Breast epithelium (tissue), 4 donors: ENCODE measurements at places on chromosomes 11 and 22. TPM values are rescaled to one million over a fixed set of nuclear protein-coding genes. Genes with fewer than 3 reads are reported as not detected.

GRCh38 chr11:35664977-35665441 is 2.4 kb downstream of the TRIM44 start:
- H3K4me3 ChIP-seq: no peak overlapping the region
- H3K4me1 ChIP-seq: no peaks in the 10 kb centered on the region
- H3K36me3 ChIP-seq: no peaks in the 10 kb centered on the region

DNA sequence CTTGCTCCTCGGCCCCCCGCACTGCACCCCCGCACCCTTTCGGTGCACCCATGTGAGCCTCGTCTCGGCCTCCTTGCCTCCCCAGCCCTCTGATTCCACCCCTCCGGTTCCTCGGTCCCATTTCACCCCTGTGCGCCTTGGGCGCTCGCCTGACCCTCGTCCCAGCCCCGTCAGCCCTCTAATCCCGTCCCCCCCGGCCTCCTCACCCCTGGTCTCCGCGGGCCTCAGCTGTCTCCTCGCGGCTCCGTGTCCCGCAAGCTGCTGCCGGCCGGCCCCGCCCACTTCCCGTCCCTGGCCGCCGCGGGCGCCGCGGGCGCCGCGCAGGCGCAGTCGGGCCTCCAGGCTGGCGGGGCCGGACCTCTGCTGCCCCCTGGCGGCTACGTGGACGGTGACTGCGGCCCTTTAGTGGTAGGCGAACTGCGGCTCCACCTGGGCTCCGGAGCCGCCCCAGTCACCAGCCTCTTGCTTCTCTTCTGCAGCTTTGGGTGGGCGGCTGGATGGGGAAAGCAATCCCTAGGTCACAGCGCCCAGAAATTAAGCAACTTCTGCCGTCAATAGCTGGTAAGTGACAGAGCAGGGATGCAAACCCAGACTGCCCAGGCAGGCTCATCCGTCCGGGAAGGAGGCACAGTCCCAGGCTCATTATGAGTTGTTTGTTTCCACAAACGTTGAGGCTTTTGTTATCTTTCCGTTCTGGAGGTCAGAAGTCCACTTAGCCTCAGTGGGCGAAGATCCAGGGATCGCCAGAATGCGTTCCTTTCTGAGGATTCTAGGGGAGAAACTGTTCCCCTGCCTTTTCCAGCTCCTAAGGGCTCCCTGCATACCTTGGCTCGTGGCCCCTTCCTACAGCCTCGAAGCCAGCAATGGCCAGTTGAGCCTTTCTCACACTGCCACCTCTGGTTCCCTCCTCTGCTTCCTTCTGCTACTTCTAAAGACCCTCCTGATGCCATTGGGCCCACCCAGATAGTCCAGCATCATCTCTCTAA is at the start of gene PPM1F:
Gene PPM1F (minus strand): TSS at position 263 of the 986 bp plus-strand sequence. CDS start 6,800 bp downstream, outside the sequence.
- peaks cover 7% of the 10 kb centered on the region for H3K4me1 ChIP-seq
- peak within 1 kb of the TSS; percentile 75 for H3K27ac ChIP-seq
- H3K4me3 ChIP-seq: peak within 1 kb of the TSS; percentile 67
- peak; percentile 88 for DNase-seq
- H3K27me3 ChIP-seq: no peaks in the 10 kb centered on the region

DNA sequence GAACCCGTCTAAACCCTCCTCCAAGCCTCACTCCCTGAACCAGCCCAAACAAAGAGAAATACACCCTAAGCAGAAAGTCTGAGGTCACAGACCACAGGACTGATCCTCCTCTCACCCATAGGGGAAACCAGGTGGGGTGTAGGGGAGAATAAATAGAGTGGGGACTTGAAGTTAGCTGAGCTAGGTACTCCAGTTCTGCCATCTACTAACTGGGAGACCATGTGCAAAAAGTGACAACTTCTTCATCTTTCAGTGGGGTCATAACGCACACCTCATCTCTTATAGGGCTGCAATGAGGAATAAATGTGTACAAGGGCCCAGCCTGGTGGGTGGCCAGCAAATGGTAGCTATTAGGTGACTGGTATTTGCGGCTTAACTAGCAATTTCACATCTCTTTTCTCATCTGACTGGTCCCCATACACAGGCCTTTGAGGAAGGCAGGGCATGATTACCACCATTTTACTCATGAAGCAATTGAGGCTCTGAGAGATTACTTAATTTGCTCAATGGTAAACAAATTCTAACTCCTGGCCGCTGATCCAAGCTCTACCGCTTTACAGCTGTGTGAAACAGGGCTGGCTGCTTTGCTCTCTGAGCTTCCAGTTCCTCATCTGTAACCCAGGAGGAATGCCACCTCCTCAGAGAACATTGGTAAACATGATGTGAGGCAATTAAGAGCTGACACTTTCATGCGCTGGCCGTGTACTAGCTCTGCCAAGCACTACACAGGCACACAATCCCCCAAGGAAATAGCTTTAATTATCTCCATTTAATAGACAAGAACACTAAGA is 16.6 kb downstream of the TBC1D10A start:
- no peak overlapping the region for H3K4me3 ChIP-seq
- peak; percentile 72 for DNase-seq
- H3K4me1 ChIP-seq: peaks cover 38% of the 10 kb centered on the region
- no peaks in the 10 kb centered on the region for H3K36me3 ChIP-seq

GRCh38 chr11:19253153-19253745 is 12.5 kb upstream of the E2F8 start:
- no peak overlapping the region for H3K27ac ChIP-seq
- no peaks in the 10 kb centered on the region for H3K27me3 ChIP-seq
- no peaks in the 10 kb centered on the region for H3K36me3 ChIP-seq
- H3K4me3 ChIP-seq: no peak overlapping the region
- no peak for DNase-seq
- no peaks in the 10 kb centered on the region for H3K4me1 ChIP-seq

Gene SCN3B
- total RNA-seq: 1.9 TPM

- H3K27ac ChIP-seq: no peak overlapping the region
- no peaks in the 10 kb centered on the region for H3K27me3 ChIP-seq
- no peak for DNase-seq
- H3K4me3 ChIP-seq: no peak overlapping the region
Observed at GRCh38 chr22:37443977-37444376, 16.7 kb upstream of the ELFN2 start.

DNA sequence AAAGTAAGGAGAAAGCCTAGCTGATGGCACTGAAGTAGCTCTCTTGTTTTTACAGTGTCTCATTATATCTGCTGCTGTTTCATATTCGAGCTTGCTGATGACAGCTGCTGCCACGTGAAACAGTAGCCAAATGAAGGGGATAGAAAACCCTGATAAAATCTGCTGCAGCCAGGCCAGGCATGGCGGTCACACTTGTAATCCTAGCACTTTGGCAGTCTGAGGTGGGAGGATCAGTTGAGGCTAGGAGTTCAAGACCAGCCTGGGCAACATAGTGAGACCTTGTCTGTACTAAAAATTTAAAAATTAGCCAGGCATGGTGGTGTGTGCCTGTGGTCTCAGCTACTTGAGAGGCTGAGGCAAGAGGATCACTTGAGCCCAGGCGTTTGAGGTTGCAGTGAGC is 13.4 kb downstream of the IFT46 start:
- H3K27me3 ChIP-seq: no peaks in the 10 kb centered on the region
- H3K27ac ChIP-seq: no peak overlapping the region
- no peaks in the 10 kb centered on the region for H3K36me3 ChIP-seq
- H3K4me3 ChIP-seq: no peak overlapping the region

DNA sequence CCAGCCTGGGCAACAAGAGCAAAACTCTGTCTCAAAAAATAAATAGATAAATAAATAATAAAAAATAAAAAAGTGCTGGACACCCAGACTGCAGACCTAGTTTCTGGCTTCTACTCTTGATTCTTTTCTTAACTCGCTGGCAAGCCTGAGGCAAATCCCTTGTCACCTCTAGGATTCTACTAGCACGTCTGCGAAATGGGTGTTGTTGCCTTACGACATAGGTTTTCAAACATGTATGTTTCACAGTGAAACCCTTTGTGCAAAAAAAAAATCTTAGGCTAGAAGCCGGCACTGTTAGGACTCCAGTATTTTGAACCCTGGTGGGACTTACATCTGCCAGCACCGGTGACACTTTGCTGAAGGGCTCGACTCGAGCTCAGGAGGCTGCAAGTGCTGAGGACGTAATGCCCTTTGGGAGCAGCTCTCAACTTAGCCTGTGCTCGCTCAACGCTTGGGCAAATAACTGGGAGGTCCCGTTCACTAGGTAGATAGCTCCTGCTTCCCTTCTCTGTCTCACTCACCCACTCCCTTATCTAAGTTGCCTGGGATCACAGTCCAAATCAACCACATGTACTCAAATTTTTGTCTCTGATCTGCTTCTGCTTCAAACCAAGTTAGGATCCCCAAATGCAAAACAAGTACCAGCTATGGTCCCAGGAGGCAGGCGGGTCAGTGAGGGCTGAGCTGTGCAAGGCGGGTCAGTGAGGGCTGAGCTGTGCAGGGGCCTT is 34.7 kb upstream of the MYH9 start:
- H3K36me3 ChIP-seq: no peaks in the 10 kb centered on the region
- peaks cover 2% of the 10 kb centered on the region for H3K4me1 ChIP-seq
- H3K27me3 ChIP-seq: no peaks in the 10 kb centered on the region

DNA sequence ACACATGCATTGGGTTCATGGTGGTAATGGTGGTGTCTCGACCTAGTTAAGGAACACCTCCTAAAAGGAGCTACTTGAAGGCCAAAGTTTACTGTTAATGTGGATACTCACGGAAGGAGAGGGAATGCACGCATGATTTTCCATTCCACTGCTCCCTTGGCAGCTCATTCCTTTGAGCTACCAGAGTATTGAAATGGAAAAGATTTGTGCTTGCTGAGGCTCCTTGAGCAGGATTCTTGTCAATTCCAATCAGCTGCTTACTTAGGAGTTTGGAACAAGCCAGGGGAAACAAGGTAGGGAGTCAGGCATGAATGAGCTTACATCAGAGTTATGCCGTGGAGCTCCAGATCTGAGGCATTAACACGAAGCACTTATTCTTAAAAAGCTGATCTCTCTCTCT is 108.8 kb downstream of the GRIA4 start:
- H3K27me3 ChIP-seq: no peaks in the 10 kb centered on the region
- H3K27ac ChIP-seq: no peak overlapping the region
- H3K4me3 ChIP-seq: no peak overlapping the region
- H3K4me1 ChIP-seq: no peaks in the 10 kb centered on the region

DNA sequence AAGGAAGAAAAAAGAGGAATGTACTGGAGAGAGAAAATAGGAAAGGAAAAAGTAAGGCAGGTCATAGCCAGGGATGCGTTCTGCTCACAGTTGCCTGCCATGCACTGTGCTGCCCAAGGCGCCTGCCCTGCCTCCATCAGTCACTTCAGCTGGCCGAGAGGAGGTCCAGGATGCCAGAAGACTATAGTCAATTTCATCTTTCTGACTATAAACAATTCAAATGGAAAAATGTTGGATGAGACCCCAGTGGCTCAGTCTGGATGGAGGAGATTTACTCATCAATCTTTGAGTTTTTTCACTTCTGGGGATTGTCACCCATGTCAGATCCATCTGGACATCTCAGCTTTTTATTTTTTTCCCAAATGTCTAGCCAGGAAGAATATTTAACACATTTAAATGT is 36.7 kb upstream of the CLMP start:
- H3K27ac ChIP-seq: no peak overlapping the region
- DNase-seq: no peak
- no peaks in the 10 kb centered on the region for H3K27me3 ChIP-seq
- no peaks in the 10 kb centered on the region for H3K4me1 ChIP-seq
- no peak overlapping the region for H3K4me3 ChIP-seq

Gene POGLUT3
- 26.1 TPM for total RNA-seq

Gene SAA1
- 1,384 TPM for total RNA-seq

DNA sequence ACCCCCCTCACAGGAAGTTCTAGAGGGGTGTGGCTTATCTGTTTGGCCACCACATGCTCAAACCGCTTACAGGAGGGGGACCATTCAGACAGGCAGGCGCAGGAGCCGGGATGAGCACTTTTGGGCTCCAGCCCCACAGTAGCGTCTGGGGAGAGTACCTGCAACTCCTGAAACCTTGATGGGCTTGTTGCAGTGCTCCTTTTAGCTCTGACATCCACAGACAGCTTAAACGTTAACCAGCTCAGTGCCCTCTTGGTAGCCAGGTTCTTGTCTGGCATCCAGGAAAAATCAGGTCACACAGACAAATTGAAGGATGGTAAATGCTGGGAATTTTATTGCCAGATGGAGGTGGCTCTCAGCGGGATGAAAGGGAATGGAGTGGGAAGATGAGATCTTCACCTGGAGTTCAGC is 326.3 kb downstream of the ETS1 start:
- H3K36me3 ChIP-seq: no peaks in the 10 kb centered on the region
- no peaks in the 10 kb centered on the region for H3K27me3 ChIP-seq
- H3K27ac ChIP-seq: no peak overlapping the region
- H3K4me3 ChIP-seq: no peak overlapping the region
- no peak for DNase-seq

Gene RIMBP3B
- total RNA-seq: not detected

- no peaks in the 10 kb centered on the region for H3K4me1 ChIP-seq
- no peak for DNase-seq
- no peak overlapping the region for H3K27ac ChIP-seq
- no peaks in the 10 kb centered on the region for H3K36me3 ChIP-seq
- H3K4me3 ChIP-seq: no peak overlapping the region
- no peaks in the 10 kb centered on the region for H3K27me3 ChIP-seq
Observed at GRCh38 chr11:133712051-133712560, 133.2 kb downstream of the SPATA19 start.

Gene CWC15
- total RNA-seq: 62.7 TPM

DNA sequence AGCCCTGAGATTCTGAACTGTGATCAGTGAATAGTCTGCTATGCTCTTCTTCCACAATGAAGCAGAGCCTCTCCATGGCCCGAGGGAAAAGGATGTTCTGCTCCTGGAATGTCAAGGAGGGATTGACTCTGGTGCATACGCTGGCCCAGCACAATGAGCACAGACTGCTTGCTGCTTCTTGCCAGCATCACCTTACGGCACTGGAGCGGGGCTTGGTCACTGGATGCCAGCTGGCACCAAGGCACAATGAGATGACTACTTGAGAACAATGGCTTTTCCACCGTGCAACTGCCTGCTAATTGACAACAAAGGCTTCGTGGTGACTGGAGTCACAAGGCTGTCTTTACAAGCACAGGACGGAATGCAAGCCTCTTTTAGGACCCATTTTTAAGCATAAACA is 139.2 kb downstream of the DSCAML1 start:
- H3K27me3 ChIP-seq: no peaks in the 10 kb centered on the region
- no peak overlapping the region for H3K27ac ChIP-seq

Gene ALDH3B1
- total RNA-seq: 26.4 TPM

DNA sequence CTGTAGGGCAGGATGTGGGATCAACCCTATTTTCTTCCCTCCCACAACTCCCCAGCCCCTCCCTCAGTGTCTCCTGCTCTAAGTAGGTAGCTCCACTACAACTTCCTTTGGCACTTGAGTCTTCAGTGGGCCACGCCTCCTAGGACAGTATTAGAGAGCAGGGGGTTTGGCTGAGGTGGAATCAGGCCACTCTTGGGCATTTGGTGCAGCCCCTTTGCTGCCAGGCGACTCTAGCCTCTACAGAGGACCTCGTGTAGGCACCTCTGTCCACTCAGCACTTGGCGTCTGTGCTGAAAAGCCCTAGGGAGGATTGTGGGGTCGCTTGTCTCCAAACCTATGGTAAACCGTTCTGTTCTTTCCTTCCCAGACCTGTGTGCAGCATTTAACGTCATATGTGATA is 2.7 kb downstream of the FADD start:
- peaks cover 5% of the 10 kb centered on the region for H3K36me3 ChIP-seq
- H3K4me3 ChIP-seq: no peak overlapping the region
- peaks cover 6% of the 10 kb centered on the region for H3K4me1 ChIP-seq
- no peaks in the 10 kb centered on the region for H3K27me3 ChIP-seq
- DNase-seq: no peak
- peak overlapping the region; percentile 4 for H3K27ac ChIP-seq

GRCh38 chr22:50603511-50604255 is 3.1 kb downstream of the MAPK8IP2 start:
- DNase-seq: no peak
- no peaks in the 10 kb centered on the region for H3K27me3 ChIP-seq
- H3K27ac ChIP-seq: no peak overlapping the region
- peaks cover 4% of the 10 kb centered on the region for H3K4me1 ChIP-seq
- no peaks in the 10 kb centered on the region for H3K36me3 ChIP-seq

Gene SYT8
- 12.1 TPM for total RNA-seq
